ENCODE measurements at places on chromosomes 1 and 21.

DNA sequence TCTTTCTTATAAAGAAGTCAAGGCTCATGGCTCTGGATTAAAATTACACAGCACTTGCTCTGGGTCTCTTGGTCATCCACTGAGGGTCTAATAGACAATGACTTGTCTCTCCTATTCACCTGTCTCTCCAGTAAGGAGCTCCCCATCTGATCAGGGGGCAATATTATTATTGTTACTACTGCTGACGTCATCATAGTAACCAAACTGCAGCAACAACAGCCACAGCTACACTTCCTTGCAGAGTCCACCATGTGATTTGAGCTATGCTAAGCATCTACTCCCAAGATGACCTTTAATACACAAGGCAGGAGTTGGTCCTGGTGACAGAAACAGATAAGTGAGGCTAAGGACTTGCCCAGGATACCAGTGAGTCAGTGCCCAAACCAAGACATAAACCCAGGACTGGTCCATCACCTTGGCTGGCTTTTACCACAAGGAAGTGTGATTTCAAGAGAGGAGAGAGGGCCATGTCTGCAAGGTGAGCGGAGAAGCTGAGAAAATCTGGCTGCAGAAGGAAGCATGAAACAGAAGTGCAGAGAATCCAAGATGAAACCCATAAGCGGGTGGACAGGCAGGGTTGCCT, 602.5 kb downstream of the PTPRU start:
- DNase-seq: no peak

GRCh38 chr1:236836157-236836556, 41.1 kb downstream of the MTR start:
- DNase-seq: no peak

- no peak for DNase-seq
These were observed 63.6 kb upstream of the ERRFI1 start for GRCh38 chr1:8089535-8090228.

GRCh38 chr1:92989253-92989652, 28.0 kb upstream of the DIPK1A start:
- no peak for DNase-seq

GRCh38 chr1:168509210-168509609, 34.6 kb downstream of the XCL2 start:
- DNase-seq: no peak

GRCh38 chr1:86687595-86687994, 16.8 kb upstream of the SH3GLB1 start:
- no peak for DNase-seq

- DNase-seq: no peak
These were observed 23.7 kb upstream of the SLC2A5 start for GRCh38 chr1:9093091-9093490.

DNA sequence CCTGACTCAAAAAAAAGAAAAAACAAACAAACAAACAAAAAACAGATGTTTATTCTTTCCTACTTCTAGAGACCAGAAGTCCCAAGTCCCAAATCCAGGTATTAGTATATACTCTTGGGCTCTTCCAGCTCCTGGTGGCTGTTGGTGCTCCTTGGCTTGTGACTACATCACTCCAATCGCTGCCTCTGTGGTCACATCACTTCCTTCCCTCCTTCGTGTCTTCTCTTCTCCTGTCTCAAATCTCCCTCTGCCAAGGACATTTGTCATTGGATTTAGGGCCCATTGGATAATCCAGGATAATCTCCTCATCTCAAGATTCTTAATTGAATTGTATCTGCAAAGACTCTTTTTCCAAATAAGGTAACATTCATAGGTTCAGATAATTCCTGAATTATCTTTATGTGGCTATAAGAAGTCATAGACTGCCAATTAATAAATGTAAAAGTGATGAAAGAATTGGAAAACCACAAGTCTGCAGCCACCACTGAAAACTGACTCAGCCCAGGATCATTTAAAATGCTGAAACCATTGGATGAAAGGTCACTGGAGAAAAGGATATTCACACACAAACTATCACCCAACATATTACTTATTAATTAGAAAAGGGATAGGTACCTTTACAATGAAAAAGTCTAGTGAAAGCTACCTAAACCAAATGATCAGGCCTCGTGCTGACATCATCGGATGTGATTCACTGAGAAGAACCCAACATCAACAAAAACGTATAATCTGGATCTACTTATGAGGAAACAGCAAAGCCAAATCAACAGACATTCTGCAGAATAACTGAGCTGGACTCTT, 67.1 kb downstream of the ZNF281 start:
- DNase-seq: no peak

- no peak for DNase-seq
These were observed 7.0 kb downstream of the CLCN6 start for GRCh38 chr1:11813021-11813420.

- DNase-seq: no peak
These were observed 801.3 kb upstream of the ADGRL4 start for GRCh38 chr1:79807816-79808215.

GRCh38 chr1:54953846-54954245, 26.6 kb upstream of the TMEM61 start:
- DNase-seq: no peak

- no peak for DNase-seq
These were observed 357.4 kb upstream of the ADGRL2 start for GRCh38 chr1:81443288-81443687.

- no peak for DNase-seq
These were observed 19.5 kb downstream of the DNAJC8 start for GRCh38 chr1:28213315-28213714.

DNA sequence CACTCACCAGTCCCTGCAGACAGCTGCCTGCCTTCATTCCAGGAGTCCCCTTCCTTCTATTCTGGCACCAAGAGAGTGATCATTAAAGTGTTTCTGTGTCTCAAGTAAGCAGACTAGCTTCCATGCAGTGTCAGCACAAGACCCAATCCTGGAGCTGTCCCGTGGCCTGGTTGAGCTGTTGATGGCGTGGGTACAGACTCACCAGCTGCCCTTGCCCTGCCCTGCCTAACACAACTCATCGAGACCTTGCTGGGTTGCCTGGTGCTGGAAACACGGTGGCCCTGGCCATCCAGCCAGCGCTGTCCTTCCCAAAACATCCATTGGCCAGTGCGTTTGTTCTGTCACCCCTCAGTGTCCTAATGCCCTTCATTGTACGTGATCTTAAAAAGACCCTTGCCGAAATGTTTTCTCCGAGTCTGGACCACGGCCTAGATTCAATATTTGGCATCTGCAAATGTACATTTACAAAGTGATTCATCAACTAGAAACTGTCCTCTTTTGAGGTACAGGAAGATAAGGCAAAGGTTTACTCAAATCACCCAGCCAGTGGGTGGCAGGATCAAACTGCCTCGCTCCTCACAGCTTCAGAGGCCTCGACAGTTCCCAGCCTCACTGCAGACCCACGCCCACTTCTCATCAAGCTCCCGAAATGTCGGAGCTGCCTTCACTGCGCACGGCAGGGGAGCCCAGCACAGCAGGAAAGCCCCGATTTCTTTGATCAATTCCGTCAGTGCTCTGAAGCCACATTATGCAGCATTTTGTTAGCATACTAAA, 494.2 kb downstream of the KIF26B start:
- DNase-seq: no peak

DNA sequence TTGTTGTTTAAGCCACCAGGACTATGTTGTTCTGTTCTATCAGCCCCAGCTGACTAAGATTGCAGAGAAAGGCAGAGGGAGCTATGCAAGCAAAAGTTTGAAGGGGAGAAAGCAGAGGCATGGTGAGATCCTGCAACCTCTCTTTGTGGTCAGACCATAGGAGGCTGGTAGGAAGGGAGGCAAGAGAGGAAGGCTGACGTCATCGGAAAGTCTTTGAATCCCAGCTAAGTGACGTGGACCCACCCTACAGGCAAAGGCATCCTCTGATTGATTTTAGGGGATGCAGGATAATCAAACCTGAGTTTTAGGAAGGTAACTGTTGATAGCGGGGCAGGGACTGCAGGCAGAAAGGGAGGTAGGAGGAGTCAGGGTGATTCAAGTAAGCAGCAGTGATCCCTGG, 23.3 kb upstream of the TNNI1 start:
- DNase-seq: no peak

- DNase-seq: no peak
These were observed 3.6 kb downstream of the UTP11 start for GRCh38 chr1:38015978-38016725.

DNA sequence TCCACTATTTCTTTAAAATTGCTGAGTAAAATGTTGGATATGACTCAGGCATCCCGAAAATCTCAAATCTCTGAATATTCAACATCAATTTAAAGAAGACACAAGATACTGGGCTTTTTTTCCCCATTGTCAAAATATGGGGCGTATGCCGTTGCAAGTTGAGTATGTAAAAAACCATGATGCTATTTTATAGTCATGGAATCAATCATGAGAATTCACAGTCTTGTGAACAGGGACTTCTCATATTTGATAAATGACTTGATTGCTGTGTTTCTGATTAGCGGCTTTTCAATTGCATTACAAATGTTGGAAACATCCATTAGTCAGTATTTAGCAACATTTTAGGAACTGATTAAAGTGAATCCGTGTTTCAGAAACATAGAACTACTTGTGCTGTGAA, 45.3 kb downstream of the SETD4 start:
- DNase-seq: no peak

DNA sequence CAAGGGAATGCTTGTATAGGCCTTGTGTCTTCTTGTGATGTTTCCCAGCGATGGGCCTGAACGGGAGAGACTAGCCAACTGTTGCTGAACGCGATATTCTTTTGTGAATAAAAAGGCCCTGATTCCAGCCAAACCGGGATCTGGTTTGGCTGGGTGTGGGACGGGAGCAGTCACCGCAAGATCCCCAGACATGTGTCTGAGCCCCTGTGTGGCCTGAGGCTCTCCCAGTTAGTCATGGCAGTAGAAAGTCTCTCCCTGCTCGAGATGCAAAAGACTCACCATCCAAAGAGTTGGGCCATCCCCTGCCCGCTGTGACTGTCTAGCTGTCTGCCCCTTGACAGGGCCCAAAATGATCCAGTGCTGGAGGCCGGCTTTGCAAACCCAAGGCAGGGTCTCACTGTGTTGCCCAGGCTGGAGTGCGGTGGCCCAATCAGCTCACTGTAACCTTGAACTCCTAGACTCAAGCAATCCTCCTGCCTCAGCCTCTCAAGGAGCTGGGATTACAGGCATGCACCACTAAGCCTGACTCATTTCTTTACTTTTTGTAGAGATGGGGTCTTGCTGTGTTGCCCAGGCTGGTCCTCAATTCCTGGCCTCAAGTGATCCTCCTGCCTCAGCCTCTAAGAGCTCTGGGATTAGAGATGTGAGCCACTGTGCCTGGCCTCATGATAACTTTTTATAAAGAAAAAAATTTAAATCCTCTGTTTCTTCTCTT, 56.4 kb downstream of the KIF26B start:
- DNase-seq: no peak

DNA sequence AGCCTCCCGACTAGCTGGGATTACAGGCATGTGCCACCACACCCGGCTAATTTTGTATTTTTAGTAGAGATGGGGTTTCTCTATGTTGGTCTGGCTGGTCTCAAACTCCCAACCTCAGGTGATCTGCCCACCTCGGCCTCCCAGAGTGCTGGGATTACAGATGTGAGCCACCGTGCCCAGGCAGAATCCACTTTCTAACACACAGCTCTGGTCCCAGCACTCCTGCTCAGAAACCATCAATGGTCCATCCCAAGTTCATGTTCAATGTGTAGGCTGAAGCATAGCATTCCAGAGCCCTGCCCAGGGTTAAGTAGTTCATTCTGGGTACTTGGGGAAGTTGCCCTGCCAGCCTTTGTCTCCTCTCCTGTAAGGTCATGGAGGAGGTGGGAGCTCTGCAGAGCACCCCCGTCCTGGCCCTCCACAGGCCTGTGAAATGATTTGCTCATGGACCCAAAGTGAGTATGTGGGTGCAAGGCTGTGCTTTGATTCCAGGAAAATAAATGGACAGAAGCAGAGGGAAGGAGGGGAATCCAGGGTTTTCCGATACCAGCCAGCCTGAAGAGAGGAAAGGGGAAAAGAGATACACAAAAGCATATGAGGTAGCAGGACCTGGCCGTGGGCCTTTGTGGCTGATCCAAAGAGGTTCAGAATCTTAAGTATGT, 55.2 kb downstream of the NENF start:
- no peak for DNase-seq

DNA sequence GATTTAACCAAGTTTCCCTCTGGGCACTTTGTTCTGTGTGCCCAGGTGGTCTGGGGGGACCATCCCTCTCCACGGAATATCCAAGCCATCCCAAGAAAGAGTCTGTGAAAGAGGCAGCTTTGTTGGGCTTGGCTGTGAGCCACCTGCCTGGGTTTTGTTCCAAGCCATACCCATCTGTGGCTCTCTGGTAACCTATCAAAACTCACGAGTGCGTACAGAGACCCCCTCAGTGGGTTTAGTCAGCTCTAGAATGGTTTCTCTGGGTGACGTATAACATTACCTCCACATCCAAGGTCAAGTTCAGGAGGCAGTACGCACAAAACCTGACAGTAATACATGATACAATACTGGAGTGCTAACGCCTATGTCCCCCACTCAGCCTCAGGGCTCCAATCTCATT, 54.2 kb downstream of the DNTTIP2 start:
- no peak for DNase-seq

DNA sequence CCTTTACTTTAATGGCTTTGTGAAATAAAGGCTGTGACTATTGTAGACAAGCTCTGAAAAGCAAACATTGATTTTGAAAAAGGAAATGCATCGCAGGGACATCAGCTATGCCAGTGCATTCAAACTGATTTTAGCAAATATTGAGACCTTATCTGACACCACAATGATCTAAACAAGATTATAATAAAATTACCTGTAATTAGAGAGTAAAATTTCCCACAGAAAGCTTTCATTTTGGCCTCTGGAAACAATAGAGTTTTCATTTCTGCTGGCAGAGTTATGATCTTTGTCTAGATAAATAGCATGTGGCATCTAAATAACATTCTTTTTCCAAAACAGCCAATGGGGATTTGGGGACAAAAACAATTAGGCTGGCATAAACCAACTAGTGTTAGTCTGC, 650.4 kb upstream of the PRMT6 start:
- no peak for DNase-seq

DNA sequence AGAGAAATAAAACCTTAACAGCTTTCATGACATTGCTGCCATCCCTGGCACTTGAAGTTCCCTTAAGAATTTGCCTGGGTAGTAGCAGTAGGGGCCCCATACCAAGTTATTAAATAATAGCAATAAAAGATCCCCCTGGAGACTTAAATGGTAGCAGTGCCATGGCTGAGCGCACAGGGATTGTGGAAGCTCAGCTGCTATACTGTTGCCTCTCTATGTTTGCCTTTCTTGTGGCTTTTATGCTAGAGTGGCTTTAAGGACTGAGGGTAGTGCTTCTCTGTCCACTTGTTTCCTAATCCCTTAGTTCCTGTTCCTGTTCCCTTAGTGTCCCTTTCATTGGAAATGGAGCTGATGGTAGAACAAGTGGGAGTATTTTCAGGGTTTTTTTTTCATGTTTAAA, 42.1 kb downstream of the NCF2 start:
- DNase-seq: no peak

DNA sequence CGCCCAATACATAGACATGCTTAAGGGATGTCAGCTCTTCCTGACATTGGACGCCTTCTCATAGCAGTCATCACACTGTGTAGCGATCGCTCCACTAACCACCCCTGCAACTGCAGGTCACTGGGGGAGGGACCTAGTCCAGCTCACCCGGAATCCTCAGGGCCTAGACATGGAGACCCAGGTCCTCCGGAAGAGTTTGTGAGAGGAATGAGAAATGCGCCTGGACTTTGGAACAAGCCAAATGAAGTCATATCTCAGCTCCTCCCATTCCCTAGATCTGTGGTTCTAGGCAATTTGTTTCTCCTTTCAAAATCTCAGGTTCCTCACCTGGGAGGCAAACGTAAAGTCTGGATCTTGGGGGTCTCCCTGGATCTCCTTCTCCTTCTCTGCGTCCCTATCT, 253.3 kb downstream of the KAZN start:
- DNase-seq: no peak

- DNase-seq: no peak
These were observed 437.7 kb upstream of the OLFM3 start for GRCh38 chr1:102434421-102434820.

All from activated naive CD8-positive, alpha-beta T cell treated with anti-CD3 and anti-CD28 coated beads, Interleukin-2, amount 10 ng/mL, durations not matched to agents 7 days and 5 days (primary cell).